ENCODE measurements at places on chromosomes 12 and 14. TPM values are rescaled to one million over a fixed set of nuclear protein-coding genes. Genes with fewer than 3 reads are reported as not detected.

- DNase-seq, result peak; percentile 94
Observed at GRCh38 chr14:23071244-23071920, 14.1 kb upstream of the CDH24 start.

OASL gene
- 0.22 TPM for total RNA-seq

KRT71 gene
- total RNA-seq, result not detected

DNA sequence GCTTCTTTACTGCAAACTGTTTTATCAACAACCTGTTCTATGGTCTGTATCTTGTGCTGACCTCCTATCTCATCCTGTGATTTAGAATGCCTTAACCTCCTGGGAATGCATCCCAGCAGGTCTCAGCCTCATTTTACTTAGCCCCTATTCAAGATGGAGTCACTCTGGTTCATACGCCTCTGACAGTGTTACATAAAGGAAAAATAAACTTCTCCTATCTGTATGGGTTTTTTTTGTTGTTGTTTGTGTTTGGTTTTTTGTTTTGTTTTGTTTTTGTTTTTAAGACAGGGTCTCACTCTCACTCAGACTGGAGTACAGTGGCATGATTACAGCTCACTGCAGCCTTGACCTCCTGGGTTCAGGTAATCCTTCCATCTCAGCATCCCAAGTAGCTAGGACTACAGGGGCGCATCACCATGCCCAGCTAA, 62.1 kb downstream of the RESF1 start:
- DNase-seq, result no peak

DNA sequence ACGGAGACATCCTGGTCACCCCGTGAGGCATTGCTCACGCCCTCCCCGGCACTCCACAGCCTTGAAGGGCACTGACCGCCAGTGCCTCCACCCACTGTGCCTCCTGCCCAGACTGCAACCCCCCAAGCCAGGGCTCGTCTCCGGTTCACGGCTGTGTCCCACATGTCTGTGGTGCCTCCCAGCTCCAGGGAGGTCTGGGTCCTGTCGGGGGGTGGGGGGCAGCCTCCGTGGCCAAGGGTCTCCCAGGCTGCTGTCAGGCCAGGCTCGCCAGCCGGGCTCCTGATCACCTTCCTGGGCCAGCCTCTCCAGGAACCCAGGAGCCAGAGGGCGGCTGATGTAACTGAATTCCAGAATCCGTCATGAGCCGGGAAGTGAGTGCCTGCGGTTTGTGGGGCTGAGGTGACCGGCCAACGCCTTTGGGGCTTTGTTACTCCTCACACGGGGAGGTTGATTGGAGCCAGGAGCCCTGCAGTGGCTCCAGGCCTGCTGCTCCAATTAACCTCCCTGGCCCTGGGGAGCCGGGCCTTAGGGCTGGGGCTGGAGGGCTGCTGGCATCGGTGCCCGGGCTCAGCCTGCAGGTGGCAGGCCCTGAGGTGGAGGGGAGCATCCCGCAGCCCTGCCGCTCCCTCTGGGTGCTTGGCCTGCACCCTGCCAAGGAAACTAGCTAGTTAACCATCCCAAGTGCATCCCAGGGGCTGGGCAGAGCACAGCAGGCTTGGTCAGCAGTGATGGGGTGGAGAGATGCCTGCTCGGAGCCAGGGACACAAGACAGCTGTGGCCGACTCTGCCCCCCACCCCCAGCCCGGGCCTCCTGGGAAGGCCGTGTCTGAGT, 36.4 kb upstream of the FBRSL1 start:
- no peak for DNase-seq

CLEC4A gene
- total RNA-seq, result not detected

- DNase-seq, result no peak
Observed at GRCh38 chr12:63066782-63067181, 84.2 kb downstream of the AVPR1A start.

RD3L gene
- total RNA-seq, result not detected
